ENCODE measurements at places on chromosomes 7 and 10.

- DNase-seq: no peak
Measured at GRCh38 chr10:5361966-5362365, 2.8 kb upstream of the UCN3 start.

DNA sequence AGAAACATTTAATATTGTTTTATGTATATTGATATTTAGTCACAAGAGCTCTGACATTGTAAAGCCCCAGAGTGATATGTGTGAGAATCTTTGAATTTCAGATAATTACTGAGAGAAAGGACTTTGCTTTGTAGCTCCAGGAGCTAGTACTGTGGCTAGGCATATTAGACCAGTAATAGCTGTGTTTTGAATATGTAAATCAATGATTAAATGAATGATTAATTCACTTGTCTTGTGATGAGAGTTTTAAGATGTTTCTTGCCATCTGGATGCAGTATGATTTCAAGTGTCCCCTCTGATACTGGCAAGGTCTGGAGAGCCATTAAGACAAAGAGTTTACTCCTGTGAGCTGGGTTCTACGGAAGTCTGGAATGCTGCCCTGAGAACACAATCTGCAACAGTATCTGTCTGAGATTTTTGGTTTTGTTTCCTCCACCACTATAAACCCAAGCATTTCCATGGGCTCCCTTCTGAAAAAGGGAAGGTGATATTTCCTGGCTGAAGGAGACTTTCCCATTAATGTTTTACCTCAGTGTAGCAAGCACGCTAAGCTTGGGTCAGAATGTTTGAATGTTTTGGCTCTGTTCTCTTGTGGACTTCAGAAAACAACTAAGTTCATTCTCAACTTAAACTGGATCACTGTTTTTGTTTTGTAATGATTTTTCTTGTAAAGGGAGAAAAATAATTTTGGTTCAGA is 61.3 kb upstream of the BICC1 start:
- DNase-seq: no peak

- no peak for DNase-seq
Measured at GRCh38 chr10:27713941-27714340, 31.7 kb downstream of the MKX start.

GRCh38 chr10:44863344-44864047 is 47.6 kb upstream of the TMEM72 start:
- no peak for DNase-seq

GRCh38 chr7:39088730-39089593 is 111.3 kb downstream of the POU6F2 start:
- DNase-seq: no peak

GRCh38 chr7:142754681-142755575 is 5.7 kb downstream of the PRSS1 start:
- DNase-seq: no peak

DNA sequence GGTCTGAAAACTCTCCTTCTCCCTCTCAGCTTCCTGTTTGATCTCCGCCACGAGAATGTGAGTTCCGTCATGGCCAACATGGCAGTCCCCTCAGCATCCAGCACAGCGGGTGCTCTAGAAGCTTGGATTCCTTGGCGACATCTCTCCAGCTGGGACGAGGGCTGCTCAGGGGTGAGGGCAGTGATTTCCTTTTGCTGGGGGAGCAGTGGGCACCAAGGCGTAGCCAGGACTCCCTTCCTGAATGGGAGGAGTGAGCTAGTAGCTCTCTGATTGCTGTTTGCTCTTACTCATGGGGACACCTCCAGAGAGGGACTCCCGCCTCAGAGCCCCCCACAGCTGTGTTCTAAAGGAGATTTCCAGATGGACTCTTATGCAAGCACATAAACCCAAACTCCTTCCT is 28.8 kb upstream of the CTBP2 start:
- no peak for DNase-seq

DNA sequence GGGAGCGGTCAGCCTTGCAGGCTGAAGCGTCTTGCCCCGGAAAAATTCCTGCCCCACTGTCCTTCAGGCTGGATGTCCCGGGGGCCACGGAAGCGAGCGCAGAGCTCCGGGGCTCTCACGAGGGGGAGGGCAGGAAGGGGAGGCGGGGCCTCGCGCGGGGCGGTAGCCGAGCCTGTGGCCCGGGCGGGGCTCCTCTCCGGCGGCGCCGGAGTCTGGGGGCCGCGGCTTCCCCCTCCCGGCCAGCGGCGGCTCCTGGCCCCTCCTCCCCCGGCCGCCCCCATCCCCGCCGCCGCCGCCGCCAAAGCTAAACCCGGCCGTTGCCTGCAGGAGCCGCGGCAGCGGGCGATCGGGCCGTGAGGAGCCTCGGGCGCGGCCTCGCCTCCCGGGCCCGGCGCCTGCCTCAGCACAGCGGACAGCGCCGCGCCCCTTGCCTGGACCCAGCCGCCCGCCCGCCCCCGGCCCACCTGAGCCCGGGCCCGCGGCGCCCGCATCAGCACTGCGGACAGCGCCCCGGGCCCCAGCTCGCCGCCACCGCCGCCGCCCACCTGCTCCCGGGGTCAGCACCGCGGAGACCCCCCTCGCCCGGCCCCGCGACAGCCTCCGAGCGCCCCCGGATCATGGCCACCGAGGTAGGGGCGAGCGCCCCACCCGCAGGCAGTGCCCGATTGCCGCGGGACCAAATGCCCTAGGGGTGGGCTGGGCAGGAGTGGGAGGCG is at the start of gene GOLGA7B:
Gene GOLGA7B, plus strand, starts transcription at position 157 of the 716 bp plus-strand sequence. Its CDS starts 461 bp downstream, at position 618.
- DNase-seq: no peak
